Sciatic nerve (tissue), 2 donors: ENCODE measurements at places on chromosomes 13 and 19.

DNA sequence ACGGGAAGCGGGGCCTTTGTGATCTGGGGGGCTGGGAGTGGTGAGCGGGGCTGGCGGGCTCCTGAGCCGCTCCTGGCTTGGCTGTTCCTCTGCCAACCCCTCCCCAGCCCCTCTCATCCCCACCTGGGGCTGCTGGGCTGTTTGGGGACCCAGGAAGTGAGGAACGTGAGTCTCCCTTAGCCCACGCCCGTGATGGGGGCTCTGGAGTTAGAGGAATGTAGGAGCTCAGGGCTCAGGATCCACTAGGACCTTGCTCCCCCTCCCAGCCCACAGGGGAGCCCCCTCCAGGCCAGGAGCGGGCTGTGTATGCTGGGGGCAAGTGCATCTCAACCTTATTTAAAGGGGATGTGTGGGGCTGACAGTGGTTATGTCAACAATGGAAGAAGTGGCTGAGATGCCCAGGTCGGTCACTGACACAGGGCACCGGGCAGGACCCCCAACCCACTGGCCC, 134.1 kb downstream of the URI1 start:
- no peak for DNase-seq

GRCh38 chr13:51260154-51260553, 38.0 kb downstream of the FAM124A start:
- DNase-seq, result no peak

DNA sequence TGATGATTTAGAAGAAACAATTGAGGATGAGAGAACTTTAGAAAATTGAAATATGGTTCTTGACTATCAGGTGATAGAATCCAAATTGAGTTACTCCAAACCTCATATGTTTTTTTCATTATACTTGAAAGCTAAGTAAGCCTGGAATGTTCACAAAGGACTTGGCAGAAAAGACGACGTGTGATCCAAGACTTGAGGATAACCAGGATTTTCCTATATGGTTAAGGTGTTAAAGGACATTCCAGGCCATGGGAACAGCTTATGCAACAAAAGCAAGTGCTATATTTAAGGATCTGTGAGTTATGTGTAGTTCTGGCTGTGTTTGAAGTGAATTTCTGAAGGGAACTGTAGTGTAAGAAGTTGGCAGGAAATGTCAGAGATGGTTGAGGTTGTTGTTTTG, 52.5 kb downstream of the SLITRK1 start:
- no peak for DNase-seq

GRCh38 chr13:112558696-112559418, 29.1 kb downstream of the TUBGCP3 start:
- no peak for DNase-seq

- DNase-seq, result no peak
Observed at GRCh38 chr13:70816853-70817252, 708.6 kb upstream of the KLHL1 start.

DNA sequence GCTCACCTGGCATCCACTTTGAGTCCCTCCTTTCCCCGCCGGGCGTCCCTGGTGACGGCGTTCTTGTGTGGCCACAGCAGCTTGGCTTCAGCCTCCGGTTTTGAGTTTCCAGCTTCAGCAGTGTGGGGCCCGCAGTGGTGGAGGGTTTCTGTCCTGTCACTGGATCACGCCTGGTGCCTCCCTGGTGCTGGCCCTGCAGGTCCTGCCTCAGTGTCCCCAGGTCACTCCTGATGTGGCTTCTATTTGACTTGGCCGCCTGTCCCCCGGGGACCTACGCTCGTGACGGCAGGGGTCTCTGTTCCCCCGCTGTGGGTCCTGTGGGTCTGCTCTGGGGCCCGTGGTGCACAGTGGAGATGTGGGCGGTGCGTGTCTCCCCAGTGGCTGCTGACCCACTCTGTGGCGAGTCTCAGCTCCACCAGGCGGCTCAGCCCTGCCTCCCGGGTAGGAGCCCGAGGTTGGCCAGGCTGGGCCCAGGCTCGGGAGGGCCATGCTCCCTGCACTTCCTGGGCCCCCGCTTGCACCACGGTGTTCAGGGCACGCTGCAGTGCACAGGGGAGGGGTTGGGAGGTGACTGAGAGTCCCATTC, 1.9 kb downstream of the ATP4B start:
- peak; percentile 42 for DNase-seq

GRCh38 chr13:51614350-51614786, 30.1 kb downstream of the WDFY2 start:
- no peak for DNase-seq

DNA sequence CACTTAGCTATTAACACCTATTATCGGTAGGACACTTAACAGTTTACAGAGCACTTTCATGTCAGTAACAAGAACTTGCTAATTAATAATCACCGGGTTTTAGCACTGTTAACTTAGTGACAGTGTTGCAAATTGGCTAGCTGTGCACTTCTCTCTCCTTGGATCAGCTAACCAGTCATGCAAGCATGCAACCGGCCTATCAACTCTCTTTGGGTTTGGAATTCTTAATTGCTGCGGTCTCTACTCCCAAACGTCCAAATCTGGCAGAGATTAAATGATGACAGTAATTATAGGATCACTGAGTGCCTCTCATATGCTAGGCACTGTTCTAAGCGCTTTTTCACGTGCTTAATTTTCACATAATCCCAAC, 1.2 kb downstream of the EPS15L1 start:
- DNase-seq, result no peak

GRCh38 chr19:7925171-7925851, 624 bp downstream of the CTXN1 start:
- peak; percentile 80 for DNase-seq

DNA sequence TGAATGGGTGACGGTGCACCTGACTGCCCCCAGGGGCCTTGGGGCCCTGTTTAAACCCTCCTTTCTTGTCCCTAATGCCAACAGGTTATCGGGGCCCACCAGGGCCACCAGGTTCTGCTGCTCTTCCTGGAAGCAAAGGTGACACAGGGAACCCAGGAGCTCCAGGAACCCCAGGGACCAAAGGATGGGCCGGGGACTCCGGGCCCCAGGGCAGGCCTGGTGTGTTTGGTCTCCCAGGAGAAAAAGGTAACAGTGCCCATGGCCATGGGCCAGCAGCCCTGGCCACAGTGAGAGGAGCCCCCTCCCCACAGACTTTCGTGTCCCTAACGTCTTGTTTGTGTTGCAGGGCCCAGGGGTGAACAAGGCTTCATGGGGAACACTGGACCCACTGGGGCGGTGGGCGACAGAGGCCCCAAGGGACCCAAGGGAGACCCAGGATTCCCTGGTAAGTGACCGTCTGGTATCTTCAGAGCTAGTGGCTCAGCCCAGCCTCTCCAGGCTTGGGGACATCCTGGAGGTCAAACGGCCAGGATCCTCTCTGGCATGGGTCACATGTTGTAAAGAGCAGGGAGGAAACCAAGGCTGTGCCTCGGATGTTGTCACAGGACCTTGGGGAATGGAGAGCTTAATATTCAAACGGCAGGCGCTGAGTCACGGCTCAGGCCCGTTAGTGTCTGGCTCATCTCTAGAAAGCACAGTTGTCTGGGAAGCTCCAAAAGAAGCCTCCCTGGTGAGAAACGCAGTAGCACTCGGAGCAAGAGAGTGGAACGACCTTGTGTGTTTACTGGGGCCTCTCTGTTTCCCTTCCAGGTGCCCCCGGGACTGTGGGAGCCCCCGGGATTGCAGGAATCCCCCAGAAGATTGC, 58.3 kb downstream of the RAB20 start:
- no peak for DNase-seq

GRCh38 chr13:73708393-73708985, 425.7 kb downstream of the KLF12 start:
- peak; percentile 61 for DNase-seq

DNA sequence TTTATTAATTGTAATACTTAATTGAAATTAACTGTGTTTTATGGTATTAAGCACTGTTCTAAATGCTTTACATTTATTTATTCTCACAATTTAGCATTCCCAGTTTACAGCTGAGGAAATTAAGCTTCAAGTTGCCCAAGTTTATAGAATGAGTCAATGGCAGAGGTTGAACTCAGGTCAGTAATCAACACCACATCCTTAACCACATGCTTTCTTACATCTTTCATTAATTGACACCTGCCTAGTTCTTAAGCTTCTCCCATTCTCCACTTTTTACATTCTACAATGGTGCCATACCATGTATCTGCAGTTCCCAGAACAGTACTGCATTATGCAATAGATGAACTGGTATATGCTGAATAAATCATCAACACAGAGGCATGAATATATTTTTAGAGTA, 11.7 kb upstream of the RBM26 start:
- no peak for DNase-seq

DNA sequence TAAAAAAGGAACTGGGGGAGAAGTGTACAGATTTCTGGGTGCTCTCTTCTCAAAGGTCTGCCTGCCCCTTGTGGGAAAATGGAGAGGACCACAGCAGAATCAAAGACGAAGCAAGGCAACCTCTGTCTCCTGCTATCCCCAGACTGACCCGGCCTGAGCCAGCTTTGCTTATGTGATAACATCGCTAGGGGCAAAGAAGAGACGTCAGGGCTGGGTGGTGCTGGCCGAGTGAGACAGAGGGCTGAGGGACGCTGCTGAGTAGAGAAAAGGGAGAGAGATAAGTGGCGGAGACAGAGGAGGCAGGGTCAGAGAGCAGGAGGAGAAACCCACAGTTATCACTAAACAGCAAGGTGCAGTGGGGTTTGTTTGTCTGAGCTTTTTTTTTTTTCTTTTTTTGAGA, 4.6 kb upstream of the MUC16 start:
- no peak for DNase-seq
